ENCODE measurements at places on chromosomes 3 and 15. TPM values are rescaled to one million over a fixed set of nuclear protein-coding genes. Genes with fewer than 3 reads are reported as not detected.

The ALG1L2 gene
- not detected for polyA plus RNA-seq

The NPAP1 gene
- polyA plus RNA-seq = not detected

The ACTRT3 gene
- 1.3 TPM for polyA plus RNA-seq

The TMA7 gene
- polyA plus RNA-seq = 302 TPM

The KLHL6 gene
- 1.3 TPM for polyA plus RNA-seq

The FSD2 gene
- polyA plus RNA-seq = under 0.01 TPM

The DNAJC17 gene
- polyA plus RNA-seq = 20.5 TPM

The SLC9C1 gene
- not detected for polyA plus RNA-seq

The HERC2 gene
- polyA plus RNA-seq = 21.7 TPM

The MAP1A gene
- polyA plus RNA-seq = 5.5 TPM

The SLMAP gene
- polyA plus RNA-seq = 145 TPM

The MEIS2 gene
- polyA plus RNA-seq = 22.8 TPM

The SMC4 gene
- polyA plus RNA-seq = 33.0 TPM

The FETUB gene
- not detected for polyA plus RNA-seq

The ZNF660 gene
- polyA plus RNA-seq = 1.1 TPM

The CADM2 gene
- polyA plus RNA-seq = not detected

The SMAD6 gene
- polyA plus RNA-seq = 14.3 TPM

The PEX11A gene
- polyA plus RNA-seq = 10.4 TPM

The GPR160 gene
- 1.0 TPM for polyA plus RNA-seq

The PIERCE2 gene
- polyA plus RNA-seq = 6.9 TPM

The COPG1 gene
- polyA plus RNA-seq = 39.7 TPM

The CCR9 gene
- 0.25 TPM for polyA plus RNA-seq

The MUSTN1 gene
- 29.7 TPM for polyA plus RNA-seq

The CLDN16 gene
- polyA plus RNA-seq = not detected

The LEKR1 gene
- polyA plus RNA-seq = not detected

The GP5 gene
- polyA plus RNA-seq = not detected

The WNT7A gene
- polyA plus RNA-seq = not detected

The GOLGA6L7 gene
- polyA plus RNA-seq = not detected

The ACP3 gene
- not detected for polyA plus RNA-seq

The GREM1 gene
- polyA plus RNA-seq = under 0.01 TPM

The LYZL4 gene
- not detected for polyA plus RNA-seq

The WDR5B gene
- polyA plus RNA-seq = 1.6 TPM

The GUCA1C gene
- not detected for polyA plus RNA-seq

The RLBP1 gene
- not detected for polyA plus RNA-seq

The TMEM108 gene
- 0.33 TPM for polyA plus RNA-seq
